ENCODE measurements at places on chromosomes 4 and X.
A peak's percentile ranks its signal among the peaks of the same experiment; 100 is the strongest.

DNA sequence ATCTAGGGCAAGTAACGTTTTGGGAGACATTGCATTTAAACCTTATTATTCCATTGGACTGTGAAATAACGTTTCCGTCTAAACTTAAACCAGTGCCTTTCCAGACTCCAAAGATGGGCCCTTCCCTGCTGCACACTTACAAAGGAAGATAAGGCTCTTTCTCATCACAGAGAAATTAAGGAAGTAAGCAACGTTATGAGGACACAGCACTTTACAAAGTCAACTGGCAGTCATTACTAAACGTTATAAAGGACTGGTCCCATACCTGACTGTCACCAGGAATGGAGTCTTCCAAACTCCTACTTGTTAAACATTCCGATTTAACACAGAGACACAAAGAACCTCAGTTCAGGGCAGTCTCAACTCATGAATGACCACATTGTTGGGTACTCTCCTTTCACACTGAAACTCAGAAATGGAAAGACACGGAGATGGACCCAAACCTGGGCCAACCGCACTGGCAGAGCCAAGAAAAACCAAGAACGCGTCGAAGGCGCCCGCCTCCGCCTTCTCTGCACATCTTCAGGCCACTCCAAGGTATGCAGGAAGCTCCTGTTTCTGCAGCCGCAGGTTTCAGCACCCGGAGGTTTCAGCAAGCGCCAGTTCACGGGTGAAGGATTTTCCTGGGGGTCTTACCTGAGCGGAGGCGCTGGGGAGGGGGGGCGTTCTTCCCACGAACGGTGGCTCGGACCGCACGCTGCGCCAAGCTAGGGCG, 670 bp downstream of the PAPSS1 start:
- no peak for DNase-seq

DNA sequence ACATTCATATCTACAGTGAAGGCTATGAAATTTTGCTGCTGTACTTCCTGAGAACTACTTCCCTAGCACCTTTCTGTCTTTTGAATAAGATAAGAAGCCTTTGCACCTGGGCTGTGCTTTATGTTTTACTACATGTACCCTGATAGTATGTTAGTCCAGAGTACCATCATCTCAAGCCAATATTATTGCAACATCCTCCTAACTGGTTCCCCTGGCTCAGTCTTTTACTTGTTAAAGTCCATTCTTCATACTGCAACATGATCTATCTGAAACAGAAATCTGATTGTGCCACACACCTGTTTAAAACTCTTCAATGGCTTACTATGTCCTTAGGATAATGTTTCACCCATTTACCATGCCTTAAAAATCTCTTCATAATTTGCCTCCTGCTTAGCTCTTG, 102.3 kb downstream of the AGTR2 start:
- no peak for DNase-seq

GRCh38 chr4:105936901-105937300, 41.6 kb downstream of the NPNT start:
- DNase-seq, result no peak

DNA sequence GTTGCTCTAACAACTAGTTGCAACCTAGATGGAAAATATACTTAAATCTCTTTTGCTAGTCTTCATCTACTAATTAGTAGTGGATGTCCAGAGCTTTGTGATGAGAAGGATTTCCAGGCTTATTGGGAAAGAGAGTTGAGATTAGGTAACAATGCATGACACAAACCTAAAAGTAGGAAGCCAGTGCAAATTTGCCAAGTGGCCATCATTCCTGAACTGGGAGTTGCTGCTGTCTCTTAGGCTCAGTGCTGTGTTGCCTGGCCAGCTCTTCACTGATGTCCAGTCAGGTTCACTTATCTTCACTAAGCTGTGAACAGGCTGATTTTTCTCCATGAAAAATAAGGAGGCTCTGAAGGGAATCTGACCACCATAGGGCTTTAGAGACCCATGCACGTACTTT, 105.6 kb upstream of the AMOT start:
- no peak for DNase-seq

- no peak for DNase-seq
Measured at GRCh38 chrX:114959729-114960128, 57.7 kb downstream of the IL13RA2 start.

GRCh38 chr4:56733352-56733751, 52.3 kb upstream of the HOPX start:
- DNase-seq, result no peak

GRCh38 chrX:13254076-13254785, 65.6 kb downstream of the ATXN3L start:
- no peak for DNase-seq

- DNase-seq, result no peak
Measured at GRCh38 chr4:184064877-184065276, 152.8 kb downstream of the ENPP6 start.

DNA sequence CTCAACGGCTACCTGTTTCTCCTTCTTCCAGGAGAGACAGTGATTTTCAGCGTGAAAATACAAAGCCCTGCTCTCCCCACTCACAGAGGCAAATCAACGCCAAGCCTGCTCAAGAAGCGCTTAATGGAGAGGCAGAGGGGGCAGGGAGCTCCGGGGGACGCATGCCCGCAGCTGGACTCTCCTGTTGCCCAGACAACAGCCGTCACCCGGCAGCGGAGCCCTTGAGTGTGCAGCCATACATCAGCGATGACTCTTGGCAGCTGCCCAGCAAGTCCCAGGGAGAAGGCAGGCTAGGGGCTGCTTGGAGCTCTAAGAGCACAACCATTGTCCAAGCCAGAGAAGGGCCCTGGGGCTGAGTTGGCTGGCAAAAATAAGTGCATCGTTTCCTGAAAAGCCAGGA, 71.0 kb upstream of the AFAP1 start:
- DNase-seq, result no peak

- peak; percentile 35 for DNase-seq
Measured at GRCh38 chrX:154443992-154444754, at the start of gene FAM50A. TSS of gene FAM50A (plus strand) at chrX:154444141. CDS start at chrX:154444236, 95 bp downstream.

GRCh38 chr4:186827534-186827897, 103.9 kb upstream of the FAT1 start:
- no peak for DNase-seq

DNA sequence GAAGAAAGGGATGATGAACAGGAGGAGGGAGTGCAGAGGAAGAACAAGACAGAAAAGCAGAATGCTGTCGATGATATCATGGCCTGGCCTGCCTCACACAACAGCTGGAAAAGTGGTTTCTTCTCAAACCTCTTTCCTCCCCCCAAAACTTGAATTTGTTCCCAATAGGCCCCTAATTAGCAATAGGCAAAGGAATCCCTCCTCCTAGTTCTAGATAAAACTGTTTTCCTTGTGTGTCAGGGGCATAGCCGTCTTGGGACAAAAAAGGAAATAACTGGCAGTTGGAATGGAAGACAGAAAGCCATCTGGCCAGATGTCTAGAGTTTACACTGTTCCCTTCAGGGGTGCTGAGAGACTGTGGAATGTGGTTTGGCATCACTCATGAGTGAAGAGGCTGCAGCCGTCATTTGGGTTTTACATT, 177.8 kb upstream of the C1QTNF7 start:
- DNase-seq, result no peak

GRCh38 chrX:113770071-113770470, 813.8 kb upstream of the HTR2C start:
- DNase-seq, result no peak

- no peak for DNase-seq
Measured at GRCh38 chr4:23373261-23373660, 516.6 kb downstream of the PPARGC1A start.

DNA sequence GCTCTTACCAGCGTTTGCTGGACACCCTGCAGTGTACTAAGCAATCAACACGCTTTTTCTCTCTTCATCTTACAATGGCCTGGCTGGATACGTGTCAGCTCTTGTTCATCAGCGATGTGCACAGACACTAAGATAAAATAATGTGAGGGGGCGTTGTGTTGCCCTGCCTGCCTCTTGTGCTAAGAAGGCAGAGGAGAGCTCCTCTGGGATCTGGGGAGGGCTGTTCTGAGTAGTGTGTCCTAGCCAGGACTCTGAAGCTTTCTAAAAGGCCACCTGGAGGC, 49.7 kb downstream of the NELFA start:
- no peak for DNase-seq

DNA sequence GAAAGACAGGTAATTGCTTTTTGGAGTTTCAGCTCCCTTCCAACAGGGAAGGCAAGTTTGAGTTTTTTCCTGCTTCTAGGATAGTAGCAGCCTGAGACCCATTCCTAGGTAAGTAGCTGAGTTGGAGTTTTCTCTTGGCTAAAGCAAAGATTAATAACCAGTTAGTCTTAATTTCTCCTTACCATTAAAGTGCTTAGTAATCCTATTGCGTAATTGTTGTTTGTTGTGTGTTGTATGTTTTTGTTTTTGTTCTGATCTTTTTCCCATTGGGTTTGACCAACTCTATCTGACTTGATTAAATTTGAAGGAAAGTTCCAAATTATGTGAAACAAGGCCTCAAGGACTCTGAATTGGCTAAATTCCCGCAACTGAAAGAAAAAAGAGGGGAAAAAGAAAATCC, 83.5 kb downstream of the TBX22 start:
- no peak for DNase-seq

DNA sequence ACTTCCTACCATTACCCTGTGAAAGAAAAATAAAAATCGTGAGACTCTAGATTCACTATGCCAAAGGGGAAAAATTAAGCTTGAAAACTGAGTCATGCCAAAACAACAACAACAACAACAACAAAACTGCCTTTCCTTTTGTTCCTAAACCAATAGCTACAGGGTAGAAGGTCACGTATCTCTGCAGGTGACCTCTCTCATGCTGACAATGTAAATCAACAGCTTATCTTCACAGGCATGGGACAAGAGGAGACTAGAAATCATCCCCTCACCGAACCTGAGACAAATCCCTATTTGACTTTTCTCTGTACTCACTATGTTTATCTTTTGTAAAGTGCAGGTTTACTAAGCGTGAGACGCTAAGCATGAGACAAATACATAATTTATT, 20.5 kb upstream of the AADAT start:
- DNase-seq, result no peak

DNA sequence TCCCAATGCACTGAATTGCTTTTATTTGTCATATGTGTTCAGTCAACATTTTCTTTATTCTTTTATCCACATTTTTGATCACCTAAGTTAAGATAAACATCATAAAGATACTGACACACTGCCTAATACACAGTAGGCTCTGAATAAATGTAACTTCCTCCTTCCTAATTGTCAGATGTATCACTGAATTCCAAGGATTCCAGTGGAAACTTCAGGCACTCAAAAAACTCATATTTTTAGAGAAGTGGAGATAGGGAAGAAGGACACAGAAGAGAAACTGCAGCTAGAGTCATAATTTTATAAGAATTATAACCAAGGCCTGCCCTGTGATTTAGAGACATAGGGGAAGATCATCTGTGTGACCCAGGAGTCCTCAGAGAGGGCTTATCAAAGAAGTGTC, 753.3 kb downstream of the ADGRL3 start:
- DNase-seq, result no peak

GRCh38 chr4:55356991-55357461, 11.0 kb downstream of the SRD5A3 start:
- DNase-seq, result no peak

DNA sequence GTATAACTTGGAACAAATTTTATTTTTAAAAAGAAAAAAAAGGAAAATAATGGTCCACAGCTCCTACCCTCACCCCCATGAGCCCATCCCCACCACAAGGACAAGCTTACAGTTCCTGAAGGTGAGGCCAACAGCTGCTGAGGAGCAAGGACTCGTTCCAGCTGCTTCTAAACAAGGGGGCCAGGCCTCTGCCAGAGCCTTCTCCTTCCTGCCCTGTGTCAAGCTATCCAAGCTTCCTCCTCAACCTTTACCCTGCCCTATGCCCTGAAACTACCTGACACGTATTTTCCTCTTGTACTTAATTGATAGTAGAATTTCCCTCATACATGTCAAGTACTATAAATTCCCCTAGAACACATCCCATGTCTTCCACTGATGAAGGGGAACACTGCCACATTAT, 8.8 kb downstream of the SH3D19 start:
- DNase-seq, result no peak

- no peak for DNase-seq
Measured at GRCh38 chr4:167052631-167053091, 181.6 kb downstream of the SPOCK3 start.

DNA sequence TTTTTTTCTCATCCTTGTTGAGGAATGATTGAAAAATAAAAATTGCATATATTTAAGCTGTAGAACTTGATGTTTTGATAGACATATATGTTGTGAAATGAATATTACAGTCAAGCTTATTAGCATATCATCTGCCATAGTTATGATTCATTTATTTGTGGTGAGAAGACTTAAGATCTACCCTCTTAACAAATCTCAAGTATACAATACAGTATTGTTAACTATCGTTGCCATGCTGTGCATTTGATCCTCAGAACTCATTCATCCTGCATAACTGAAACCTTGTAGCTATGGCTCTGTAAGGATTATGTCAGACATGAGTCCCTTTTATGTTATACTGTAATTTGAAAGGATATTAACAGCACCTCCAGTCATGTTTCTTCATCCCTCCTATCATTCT, 2045.3 kb downstream of the ARAP2 start:
- no peak for DNase-seq

DNA sequence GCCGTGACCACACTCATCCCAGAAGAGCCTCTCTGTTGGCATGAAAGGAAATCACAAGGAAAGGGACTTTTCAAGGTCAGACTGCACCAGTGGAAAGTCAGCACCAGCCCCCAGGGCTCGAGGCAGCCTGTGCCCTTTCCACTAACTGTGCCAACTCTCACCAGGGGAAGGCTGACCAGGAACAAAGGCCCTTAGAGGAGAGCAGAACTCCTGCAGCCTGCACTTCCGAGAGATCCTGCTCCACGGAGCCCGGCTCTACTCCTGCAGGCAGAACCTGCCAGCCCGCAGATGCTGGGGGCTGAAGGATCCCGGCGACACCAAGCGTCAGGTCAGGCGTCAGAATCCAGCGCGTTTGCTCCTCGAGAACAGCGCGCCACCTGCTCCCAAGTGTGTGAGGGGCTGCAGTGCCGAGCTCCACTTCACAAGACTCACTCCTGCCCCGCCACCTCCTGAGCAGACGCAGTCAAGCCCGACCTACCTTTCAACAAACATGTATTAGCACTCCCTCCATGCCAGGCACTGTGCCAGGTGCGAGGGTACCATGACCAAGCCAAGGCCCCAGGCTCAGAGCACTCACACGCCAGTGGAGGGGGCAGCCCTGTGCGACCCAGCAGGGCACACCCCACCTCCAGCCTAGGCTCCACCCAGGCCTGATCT, 13.6 kb upstream of the HELT start:
- DNase-seq, result no peak

DNA sequence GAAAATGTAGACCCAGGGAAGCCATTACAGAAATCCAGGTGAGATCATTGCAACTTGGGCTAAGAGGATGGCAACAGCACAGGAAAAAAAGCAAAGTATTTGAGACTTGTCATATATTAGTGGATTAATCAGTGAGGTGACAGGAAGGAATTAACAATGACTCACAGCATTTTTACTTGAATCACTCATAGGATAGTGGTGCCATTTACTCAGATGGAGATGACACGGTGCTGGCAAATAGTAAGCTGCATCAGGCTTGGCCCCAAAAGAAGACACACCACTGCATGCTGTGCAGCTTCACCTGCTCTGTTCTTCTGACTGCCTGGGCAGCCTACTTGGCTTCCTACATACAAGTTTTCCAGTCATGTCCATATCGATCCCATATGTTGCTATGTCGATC, 144.8 kb downstream of the FRYL start:
- DNase-seq, result no peak
